ENCODE measurements at places on chromosomes 5 and 9.

- no peak for DNase-seq
Observed at GRCh38 chr9:108671176-108671575, 184.6 kb downstream of the ACTL7B start.

DNA sequence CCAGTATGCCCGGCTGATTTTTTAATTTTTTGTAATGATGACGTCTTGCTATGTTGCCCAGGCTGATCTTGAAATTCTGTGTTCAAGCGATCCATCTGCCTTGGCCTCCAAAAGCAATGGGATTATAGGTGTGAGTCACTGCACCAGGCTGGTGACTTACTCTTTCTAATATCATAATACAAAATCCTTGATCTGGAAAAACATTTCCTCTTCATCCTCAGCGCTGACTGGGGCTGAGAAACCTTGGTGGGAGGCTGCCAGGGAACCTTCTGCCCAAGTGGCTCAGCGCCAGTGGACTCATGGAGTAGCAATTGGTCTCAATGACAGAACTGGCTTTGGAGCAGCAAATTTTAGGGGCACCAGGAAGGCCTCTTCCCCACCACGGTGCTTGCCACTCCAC is 17.5 kb upstream of the SEMA4D start:
- no peak for DNase-seq

GRCh38 chr5:152335461-152335860 is 69.6 kb downstream of the NMUR2 start:
- no peak for DNase-seq

- no peak for DNase-seq
Observed at GRCh38 chr5:135823881-135824280, 10.6 kb upstream of the SLC25A48 start.

DNA sequence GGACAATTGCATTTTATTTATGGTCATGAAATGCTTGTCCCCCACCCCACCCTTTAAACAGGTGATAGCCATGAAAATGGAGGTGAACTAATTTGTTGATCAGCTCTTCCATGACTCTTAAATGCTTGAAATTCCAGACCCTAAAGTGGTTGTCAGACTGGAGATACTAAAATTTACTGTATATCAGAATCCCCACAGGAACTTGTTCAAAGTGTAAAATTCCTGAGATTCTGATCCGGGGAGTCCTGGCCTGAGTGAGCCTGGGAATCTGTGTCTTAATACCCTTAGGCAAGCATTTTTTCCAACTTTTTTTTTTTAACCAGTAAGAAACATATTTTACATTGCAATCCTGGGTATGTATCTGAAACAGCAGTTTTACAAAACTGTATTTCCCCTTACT is 4.7 kb downstream of the SKP2 start:
- peak; percentile 34 for DNase-seq

- no peak for DNase-seq
Observed at GRCh38 chr5:55480781-55481180, 54.0 kb downstream of the PLPP1 start.

DNA sequence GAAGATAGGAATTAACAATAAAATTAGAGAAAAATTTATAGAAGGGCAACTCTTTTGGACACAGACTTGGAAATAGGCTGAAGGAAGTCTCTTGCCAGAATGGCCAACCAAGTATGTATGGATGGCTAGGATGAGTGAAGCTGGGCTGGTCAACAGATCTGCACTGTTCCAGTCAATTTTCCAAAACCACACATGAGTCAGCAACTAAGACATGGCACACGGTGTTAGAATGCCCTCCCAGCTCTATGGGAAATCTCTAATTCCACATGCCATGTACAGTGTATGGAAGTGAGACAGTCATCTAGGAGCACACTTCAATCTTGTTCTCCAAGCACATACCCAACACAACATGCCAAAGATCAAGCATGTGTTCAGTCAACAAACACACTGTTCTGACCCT is 129.6 kb downstream of the GLIS3 start:
- no peak for DNase-seq

- DNase-seq, result no peak
Observed at GRCh38 chr5:91048073-91048472, 335.0 kb downstream of the ARRDC3 start.

GRCh38 chr5:103523319-103523718 is 39.3 kb downstream of the NUDT12 start:
- no peak for DNase-seq

GRCh38 chr9:71896761-71897160 is 14.2 kb downstream of the ABHD17B start:
- DNase-seq, result no peak

DNA sequence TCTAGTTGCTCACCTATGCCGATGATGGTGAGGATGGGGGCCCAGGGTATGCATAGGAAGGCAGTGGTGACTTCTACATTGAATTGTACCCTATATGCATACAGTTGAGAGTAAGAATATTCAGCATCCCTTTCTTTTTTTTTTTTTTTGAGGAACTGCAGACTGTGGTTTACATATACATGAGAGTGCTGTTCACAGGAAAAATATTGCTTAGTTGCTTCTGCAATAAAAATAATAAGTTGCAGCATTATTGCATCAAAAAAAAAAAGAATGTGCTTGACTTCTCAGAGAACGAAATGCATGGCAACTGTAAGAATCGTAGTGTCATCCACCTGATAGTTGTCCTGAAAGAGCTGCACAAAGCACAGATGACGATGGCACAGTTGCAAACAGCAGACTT is 52.8 kb downstream of the PTCD2 start:
- no peak for DNase-seq

- peak; percentile 45 for DNase-seq
Observed at GRCh38 chr5:147169399-147169798, 65.4 kb upstream of the STK32A start.

- DNase-seq, result no peak
Observed at GRCh38 chr5:35264509-35264908, 34.2 kb upstream of the PRLR start.
